ENCODE measurements at places on chromosomes 16 and 17. TPM values are rescaled to one million over a fixed set of nuclear protein-coding genes. Genes with fewer than 3 reads are reported as not detected.

DNA sequence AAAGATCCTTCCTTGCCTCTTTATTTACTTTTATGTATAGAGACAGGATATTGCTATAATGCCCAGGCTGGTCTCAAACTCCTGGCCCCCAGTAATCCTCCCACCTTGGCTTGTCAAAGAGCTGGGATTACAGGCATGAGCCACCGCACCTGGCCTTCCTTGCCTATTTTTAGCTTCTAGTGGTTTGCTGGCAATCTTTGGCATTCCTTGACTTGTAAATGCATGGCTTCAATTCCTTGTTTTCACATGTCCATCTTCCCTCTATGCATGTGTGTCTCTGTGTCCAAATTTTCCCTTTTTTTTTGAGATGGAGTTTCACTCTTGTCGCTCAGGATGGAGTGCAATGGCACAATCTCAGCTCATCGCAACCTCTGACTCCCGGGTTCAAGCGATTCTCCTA is 22.5 kb downstream of the HEXIM2 start:
- peak; percentile 49 for DNase-seq

- DNase-seq, result no peak
Measured at GRCh38 chr17:56599566-56599965, 6.1 kb downstream of the NOG start.

Gene SALL1
- polyA plus RNA-seq, result not detected

- no peak for DNase-seq
Measured at GRCh38 chr16:14301169-14302030, 230.3 kb downstream of the MRTFB start.

Gene TAX1BP3
- 356 TPM for polyA plus RNA-seq

- no peak for DNase-seq
Measured at GRCh38 chr16:50208460-50208931, 55.4 kb downstream of the TENT4B start.
